ENCODE measurements at places on chromosomes 4 and X. TPM values are rescaled to one million over a fixed set of nuclear protein-coding genes. Genes with fewer than 3 reads are reported as not detected.

The CYBB gene
- not detected for total RNA-seq

The PLXNB3 gene
- 1.3 TPM for total RNA-seq

The CDKL2 gene
- total RNA-seq = 0.30 TPM

The TSPAN7 gene
- total RNA-seq = 3.6 TPM

The PPP4R3C gene
- total RNA-seq = not detected

The HELT gene
- not detected for total RNA-seq

The BOD1L1 gene
- total RNA-seq = 18.5 TPM

The BEX2 gene
- total RNA-seq = 1.5 TPM

The RFC1 gene
- 47.9 TPM for total RNA-seq

The TRIM60 gene
- total RNA-seq = not detected

The ASB5 gene
- total RNA-seq = not detected

The WAS gene
- total RNA-seq = 0.46 TPM

The ZNF330 gene
- total RNA-seq = 38.0 TPM

The LRRC66 gene
- total RNA-seq = 0.30 TPM

The NAP1L2 gene
- 0.65 TPM for total RNA-seq

The ARMCX2 gene
- total RNA-seq = 72.1 TPM

The ELMOD2 gene
- total RNA-seq = 25.3 TPM

The GAGE12F gene
- total RNA-seq = not detected

The RENBP gene
- total RNA-seq = 1.9 TPM

The DTHD1 gene
- not detected for total RNA-seq

The TMSB15C gene
- 6.5 TPM for total RNA-seq

The FAM9B gene
- total RNA-seq = not detected

The OTUD6A gene
- not detected for total RNA-seq

The AMBN gene
- not detected for total RNA-seq

The ZNF630 gene
- 0.65 TPM for total RNA-seq

The SLC9A7 gene
- total RNA-seq = 18.7 TPM

The KLHL13 gene
- total RNA-seq = 18.5 TPM

The POF1B gene
- not detected for total RNA-seq

The SPANXA1 gene
- total RNA-seq = not detected

The GLRB gene
- total RNA-seq = 9.7 TPM

The SHISA3 gene
- total RNA-seq = 27.9 TPM

The GSX2 gene
- not detected for total RNA-seq

The PCDH19 gene
- total RNA-seq = 0.46 TPM

The CXCL10 gene
- total RNA-seq = 12.2 TPM

The SYN1 gene
- not detected for total RNA-seq

The CSAG3 gene
- not detected for total RNA-seq

The DGAT2L6 gene
- not detected for total RNA-seq

The SRPX gene
- 66.0 TPM for total RNA-seq

The CETN2 gene
- 34.2 TPM for total RNA-seq

The CYSLTR1 gene
- total RNA-seq = not detected

The SGMS2 gene
- total RNA-seq = 86.9 TPM

The IQCM gene
- not detected for total RNA-seq

The FAM9C gene
- total RNA-seq = not detected

The MAGEA2B gene
- not detected for total RNA-seq

The CENPVL3 gene
- under 0.01 TPM for total RNA-seq

The SHROOM3 gene
- total RNA-seq = 3.6 TPM

The BMP3 gene
- not detected for total RNA-seq

The HSFX1 gene
- total RNA-seq = under 0.01 TPM

The TLR8 gene
- total RNA-seq = not detected

The MAGEA1 gene
- total RNA-seq = not detected

The HMGN5 gene
- total RNA-seq = 0.30 TPM

The MEPE gene
- total RNA-seq = not detected

The PLAC1 gene
- 0.46 TPM for total RNA-seq

The GPRIN3 gene
- total RNA-seq = 1.8 TPM

The HPGDS gene
- total RNA-seq = not detected

The HERC3 gene
- total RNA-seq = 12.3 TPM

The TLR10 gene
- not detected for total RNA-seq
